Stimulated activated naive CD8-positive, alpha-beta T cell treated with anti-CD3 and anti-CD28 coated beads, Interleukin-15, amount 100 ng/mL, for 72 hours (primary cell): ENCODE measurements at places on chromosomes 5 and 9.

GRCh38 chr9:114779352-114779845 is 26.4 kb downstream of the TNFSF15 start:
- DNase-seq = no peak

DNA sequence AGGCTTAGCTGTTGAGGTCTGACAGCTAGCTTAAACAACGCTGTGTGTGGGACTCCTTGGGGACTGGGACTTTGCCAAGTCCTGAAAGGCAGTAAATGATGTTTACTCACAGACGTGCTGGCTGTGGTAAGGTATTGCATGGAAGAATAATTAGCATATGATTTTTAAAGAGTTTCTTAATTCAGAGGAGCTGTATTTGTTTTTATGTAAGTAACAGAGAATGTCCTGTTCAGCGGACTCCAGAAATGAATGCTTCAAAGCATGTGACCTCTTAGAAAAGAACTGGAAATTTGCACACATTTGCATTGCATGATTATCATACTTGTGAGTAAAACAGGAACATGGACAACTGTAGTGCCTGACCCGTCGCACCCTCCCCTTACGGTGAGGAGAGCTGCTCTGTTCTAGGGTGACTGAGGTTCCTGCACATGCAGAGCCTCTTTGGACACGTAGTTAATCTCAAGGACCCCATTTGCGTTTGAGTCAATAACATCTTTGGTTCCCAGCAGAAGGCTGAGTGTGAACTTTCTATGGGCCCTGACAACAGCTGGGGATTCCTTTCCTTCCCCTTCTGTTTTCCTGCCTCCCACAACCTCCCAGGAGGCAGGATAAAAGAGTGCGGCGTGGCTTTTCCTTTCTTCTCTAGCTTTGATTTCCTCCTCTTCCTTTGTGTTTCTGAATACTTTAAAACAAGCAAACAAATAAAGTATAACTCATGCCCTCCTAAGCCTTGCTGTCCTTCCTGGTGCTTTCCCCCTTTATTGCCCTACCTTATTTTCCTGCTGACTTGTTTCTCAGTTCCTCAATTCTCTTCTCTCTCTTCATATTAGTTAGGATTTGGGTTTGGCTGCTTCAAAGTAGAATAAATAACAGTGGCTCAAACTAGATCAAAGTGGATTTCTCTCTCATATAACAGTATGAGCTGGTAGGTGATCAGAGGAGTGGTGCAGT is 157.2 kb upstream of the CD180 start:
- no peak for DNase-seq

DNA sequence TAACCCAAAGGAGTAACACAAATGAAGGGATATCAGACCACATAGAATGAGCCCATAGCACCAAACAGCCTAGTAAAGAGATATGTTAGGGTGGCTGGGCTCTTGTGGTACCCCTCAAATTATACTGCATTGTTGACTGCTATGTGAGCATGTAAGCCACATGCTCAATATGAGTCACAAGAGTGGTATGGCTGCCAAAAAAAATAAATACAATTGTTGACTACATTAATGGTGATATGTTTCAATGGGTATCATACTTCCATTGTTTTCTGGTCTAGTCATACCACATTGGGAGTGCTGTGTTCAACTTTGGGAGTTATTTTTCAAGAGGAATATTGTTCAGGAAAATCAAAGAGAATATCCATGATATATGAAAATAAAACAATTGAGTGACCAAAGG is 162.4 kb upstream of the PIK3R1 start:
- no peak for DNase-seq

GRCh38 chr5:54548565-54548964 is 31.0 kb downstream of the SNX18 start:
- DNase-seq = no peak

- no peak for DNase-seq
Measured at GRCh38 chr5:143534761-143535154, 131.3 kb upstream of the NR3C1 start.

- DNase-seq = no peak
Measured at GRCh38 chr5:151414536-151414935, 32.9 kb upstream of the SLC36A1 start.
